Fibroblast of the conjunctiva (primary cell): ENCODE measurements at places on chromosomes 11 and 22.

DNA sequence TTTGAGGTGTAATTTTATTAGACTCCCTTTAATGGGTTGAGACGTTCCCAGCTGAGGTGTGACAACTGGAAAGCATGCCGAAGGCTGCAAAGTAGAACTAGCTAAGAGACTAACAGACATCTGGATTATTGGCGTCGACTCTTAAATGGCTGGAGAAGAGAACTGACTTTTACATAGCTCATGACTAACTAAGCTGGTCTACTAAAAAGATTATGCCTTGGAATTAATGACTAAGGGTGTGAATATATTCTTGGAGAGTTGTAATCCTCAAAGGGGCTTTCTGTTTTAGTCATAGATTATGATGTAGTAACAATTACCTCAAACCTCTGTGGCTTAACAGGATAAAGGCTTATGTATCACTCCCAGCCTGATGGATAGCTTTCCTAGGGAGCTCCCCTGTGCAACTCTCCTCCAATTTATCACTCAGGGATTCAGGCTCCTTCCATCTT is 39.5 kb upstream of the SLC5A12 start:
- DNase-seq = no peak

DNA sequence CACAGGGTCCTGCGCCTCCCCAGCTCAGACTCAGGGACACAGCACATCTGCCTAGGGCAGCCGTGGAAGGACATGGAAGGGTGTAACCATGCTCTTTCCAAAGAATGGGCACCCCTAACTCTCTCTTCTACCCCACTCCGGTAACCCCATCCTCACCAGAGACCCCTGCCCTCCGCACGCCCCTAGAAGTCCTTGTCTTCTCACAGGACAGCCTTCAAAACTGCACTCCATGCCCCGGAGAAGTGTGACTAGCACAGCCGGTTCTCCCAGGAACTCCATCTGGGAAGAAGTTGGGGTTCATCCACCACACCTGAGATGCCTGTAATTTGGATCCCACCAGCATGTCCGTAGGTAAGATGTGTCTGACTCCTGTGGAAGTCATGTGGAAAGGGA is 25.0 kb downstream of the P2RY2 start:
- DNase-seq = no peak

DNA sequence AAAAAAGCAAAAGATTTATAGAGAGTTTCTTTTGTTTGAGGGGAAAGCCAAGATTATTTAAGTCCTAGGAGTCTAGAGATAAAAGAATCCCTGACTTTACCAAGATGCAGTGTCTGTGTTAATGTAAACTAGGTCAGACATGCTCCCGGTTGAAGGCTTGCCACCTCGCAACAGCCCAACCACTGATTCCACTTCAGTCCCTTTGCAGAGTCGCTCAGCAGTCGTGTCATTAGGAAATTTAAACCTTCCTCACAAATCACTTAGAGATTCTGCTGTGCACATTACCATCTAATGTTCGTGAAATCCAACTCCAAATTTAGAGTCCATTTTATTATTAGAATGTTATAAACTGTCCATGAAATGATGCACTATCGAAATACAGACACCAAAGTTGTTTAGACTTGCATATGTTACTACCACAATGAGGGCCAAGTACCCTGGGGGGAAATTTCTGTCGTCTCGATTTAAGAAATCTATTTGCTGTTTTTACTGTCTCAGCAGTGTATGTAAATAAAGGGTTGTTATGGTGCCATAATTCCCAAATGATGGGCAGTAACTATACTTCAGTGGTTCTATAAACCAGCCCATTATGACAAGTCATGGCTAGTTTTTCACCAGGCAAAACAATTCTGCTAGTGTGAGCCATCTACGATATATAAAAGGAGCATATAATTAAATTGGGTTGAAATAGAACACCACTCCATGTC is 101.4 kb upstream of the MTNR1B start:
- no peak for DNase-seq

DNA sequence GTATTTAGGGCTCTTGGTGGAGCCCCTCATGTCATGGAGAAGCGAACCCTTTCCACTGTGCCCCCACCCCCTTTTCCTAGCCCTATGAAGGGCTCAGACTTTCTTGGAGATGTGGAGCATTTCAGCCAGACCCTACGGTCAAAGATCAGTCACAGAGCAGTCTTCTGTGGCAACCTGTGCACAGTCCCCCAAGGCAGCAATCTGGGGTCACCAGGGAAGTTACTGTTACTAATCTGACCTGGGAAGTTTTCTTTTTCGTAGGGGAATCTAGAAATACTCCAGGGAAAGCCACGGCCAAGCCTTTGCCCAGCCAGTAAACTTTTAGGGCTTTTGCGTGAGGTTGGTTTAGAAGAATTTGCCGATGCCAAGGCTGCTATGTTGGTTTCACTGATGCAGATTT is 50.6 kb downstream of the ZBTB16 start:
- no peak for DNase-seq

DNA sequence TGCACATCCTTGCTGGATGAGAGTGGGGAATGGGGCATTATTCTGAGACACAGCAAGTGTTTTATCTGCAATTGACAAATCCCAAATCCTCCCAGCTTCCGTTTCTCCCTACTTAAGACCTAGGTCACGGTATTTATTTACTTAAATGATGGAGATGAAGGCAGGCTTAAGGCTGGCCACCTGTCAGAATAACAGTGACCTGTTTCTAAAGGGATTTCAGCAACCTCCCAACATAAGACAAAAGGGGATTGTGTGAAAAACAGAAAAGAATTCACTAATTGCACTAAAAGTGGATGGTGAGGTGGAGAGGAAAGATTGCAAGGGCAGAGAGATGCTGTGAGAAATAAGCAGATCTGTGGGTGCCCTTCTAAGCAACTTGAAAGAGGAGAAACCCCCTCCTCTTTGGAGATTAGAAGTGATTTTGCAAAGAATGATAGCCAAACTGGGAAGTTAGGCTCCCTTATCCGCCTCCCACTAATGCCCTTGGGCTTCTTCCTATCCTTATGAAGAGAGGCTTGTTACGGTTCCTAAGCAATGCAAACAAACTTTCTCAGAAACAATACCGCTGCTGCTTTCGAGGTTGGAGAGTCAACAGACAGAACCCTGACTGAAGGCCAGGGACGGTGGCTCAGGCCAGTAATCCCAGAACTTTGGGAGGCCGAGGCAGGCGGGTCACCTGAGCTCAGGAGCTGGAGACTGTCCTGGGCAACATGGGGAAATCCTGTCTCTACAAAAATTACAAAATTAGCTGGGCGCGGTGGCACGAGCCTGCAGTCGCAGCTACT is 84.3 kb downstream of the ARL14EP start:
- no peak for DNase-seq

DNA sequence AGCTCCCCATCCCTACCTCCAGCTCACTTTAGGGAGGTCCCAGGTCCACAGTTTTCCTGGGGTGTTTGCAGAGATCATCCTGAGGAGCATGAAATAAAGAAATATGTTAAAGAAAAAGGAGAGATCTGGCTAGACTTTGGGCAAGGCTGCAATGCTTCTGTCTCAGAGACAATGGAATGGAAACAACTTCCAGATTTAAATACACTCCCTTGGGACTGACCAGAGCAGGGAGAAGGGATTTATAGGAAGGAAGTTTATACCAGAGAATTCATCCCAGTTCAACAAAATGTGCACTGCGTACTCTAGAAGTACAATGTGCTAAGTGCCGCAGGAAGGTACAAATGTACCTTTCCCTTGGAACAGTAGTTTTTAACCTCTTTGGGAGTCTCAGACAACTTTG is 40.4 kb downstream of the ETS1 start:
- no peak for DNase-seq

DNA sequence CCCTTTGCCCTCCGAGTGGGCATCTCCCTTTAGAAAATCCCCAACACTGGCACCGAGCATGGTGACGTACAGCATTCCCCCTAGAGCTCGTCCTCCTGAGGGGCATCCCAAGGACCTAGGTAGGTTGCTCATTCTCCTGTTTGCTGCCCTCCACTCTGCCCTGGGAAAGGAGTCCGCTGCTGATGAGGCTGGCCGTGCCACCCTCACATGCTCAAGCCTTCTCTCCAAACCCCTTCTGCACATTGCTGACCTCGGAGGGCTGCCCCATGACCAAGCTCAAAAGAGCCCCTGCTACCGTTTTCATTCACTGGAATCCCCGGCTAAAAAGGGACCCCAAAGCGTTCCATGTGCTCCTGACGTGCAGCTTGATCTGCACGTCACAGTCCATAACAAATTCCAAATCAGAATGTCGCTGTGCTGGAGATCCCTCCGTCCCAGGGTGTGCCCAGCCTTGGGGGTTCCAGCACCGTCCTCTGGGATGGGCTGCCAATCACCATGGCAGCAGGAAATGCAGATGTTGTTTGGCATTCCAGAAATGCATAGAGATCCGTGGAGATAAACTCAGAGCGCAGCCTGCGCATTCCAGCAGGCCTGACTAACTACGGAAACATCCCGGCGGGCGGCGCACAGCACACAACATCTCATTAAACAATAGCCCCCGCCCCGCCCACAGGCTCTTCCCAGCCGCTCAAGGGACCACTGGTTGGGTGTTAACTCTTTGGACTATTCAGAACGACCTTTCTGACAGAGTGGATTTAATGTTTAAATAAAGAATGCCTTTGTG is 26.3 kb upstream of the GNB1L start:
- peak; percentile 91 for DNase-seq

GRCh38 chr11:71388637-71389235 is 59.5 kb downstream of the DHCR7 start:
- DNase-seq = no peak

DNA sequence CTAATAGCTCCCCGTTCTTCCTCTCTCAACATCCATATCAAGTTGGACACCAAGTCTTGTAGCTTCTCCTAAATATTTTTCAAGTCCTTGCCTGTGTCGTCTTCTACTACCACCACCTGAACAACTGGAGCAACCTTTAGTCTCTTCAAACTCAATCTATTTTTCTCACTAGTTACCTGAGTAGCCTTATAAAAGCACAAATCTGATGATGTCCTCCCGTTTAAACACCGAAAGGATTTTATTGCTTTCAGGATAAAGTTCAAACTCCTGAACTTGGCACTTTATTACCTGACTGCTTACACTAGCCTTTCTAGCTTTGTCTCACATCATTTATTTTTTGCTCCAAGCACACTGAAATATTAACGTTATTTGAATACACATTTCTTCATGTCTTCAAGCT is 1.3 kb upstream of the PAK1 start:
- no peak for DNase-seq

DNA sequence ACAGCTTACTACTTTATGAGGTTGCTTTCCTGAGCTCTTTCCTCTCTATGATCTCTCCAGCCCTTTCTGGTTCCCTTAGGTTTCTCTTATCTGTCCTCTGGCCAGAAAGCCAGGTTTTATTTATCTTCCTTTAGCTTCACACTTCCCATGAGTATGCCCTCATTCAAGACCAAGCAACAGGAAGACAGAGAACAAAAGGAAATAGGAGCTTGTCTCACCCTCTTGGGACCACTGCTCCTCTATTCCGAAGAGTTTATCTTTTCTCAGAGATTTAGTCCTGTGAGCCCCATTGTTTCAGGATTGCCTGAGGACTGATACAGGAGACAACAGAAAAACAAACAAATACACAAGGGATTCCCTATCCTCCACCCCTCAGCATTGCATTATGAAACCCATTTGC is 62.4 kb upstream of the CCDC179 start:
- DNase-seq = no peak

- DNase-seq = peak; percentile 43
Observed at GRCh38 chr11:3037040-3037944, 19.9 kb downstream of the CARS1 start.

GRCh38 chr22:50032941-50033601 is 20.5 kb upstream of the IL17REL start:
- no peak for DNase-seq

- no peak for DNase-seq
Observed at GRCh38 chr22:45833613-45834012, 143.3 kb downstream of the WNT7B start.

GRCh38 chr11:12810568-12810894 is 136.3 kb downstream of the TEAD1 start:
- DNase-seq = no peak

DNA sequence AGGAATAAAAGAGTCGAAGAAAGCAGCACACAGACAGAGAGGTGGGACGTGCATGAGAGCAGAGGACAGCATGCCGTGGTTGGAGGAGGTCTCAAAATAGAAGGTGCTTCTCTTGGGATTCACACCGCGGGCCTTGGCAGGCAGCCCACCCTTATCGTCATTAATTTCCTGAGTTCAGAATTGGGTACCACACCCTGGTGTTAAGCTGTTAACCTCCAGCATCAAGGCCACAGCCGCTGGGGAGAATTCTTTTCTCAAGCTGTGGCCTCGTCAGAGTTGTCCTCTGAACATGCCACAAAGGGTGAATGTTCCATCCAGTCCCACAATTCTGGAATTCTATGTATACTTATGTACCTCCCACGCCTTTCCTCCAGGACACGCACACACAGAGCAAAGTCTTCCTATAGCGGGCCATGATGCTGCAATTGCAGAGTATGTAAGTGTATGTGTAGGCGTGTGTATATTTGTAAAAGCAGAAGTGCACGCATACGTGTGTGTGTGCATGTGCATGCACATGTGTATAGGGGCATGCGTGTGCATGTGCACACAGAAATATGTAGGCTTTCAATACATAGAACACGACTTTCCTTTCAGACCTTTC is 39.0 kb downstream of the ADAMTS8 start:
- DNase-seq = no peak
